Right ventricle myocardium superior (tissue), 1 donor: ENCODE measurements at places on chromosomes 4 and X. TPM values are rescaled to one million over a fixed set of nuclear protein-coding genes. Genes with fewer than 3 reads are reported as not detected.

The PAGE2B gene
- total RNA-seq: not detected

The UGT2B17 gene
- total RNA-seq: not detected

The TSPAN7 gene
- total RNA-seq: 26.6 TPM

The FHIP1A gene
- total RNA-seq: 16.8 TPM

The TCEAL6 gene
- not detected for total RNA-seq

The CLGN gene
- 77.8 TPM for total RNA-seq

The GAGE2A gene
- not detected for total RNA-seq

The SMPX gene
- total RNA-seq: 569 TPM

The TEC gene
- total RNA-seq: 1.7 TPM

The KLB gene
- total RNA-seq: 0.13 TPM

The EXOC1L gene
- total RNA-seq: not detected

The DMRTC1B gene
- total RNA-seq: not detected

The RAB39B gene
- total RNA-seq: not detected

The C4orf54 gene
- 0.73 TPM for total RNA-seq

The SPANXA1 gene
- not detected for total RNA-seq

GRCh38 chrX:17459661-17460060 lies 84.7 kb downstream of the NHS start:
- DNase-seq: no peak

GRCh38 chr4:78524009-78524408 lies 27.6 kb upstream of the ANXA3 start:
- no peak for DNase-seq

DNA sequence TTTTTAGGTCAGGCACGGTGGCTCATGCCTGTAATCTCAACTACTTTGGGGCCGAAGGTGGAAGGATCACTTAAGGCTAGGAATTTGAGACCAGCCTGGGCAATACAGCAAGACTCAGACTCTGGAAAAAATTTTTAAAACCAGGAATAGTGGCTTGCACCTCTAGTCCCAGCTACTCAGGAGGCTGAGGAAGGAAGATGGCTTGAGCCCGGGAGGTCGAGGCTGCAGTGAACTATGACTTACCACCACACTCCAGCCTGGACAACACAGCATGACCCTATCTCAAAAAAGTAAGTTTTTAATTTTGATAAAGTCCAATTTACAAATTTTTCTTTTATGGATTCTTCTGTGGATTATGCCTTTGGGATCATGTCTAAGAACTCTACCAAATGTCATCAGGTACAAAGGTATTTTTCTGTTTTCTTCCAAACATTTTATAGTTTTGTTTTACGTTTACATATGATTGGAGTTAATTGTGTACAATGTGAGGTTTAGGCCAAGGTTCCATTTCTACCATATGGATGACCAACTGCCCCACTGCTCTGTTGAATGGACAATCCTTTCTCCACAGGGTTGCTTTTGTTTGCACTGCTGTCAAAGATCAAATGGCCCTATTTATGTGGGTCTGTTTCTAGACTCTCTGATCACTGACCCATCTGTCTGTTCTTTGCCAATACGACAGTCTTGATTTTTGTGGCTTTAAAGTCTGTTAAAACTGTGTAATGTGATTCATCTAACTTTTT lies 48.2 kb downstream of the CPLX1 start:
- DNase-seq: no peak

DNA sequence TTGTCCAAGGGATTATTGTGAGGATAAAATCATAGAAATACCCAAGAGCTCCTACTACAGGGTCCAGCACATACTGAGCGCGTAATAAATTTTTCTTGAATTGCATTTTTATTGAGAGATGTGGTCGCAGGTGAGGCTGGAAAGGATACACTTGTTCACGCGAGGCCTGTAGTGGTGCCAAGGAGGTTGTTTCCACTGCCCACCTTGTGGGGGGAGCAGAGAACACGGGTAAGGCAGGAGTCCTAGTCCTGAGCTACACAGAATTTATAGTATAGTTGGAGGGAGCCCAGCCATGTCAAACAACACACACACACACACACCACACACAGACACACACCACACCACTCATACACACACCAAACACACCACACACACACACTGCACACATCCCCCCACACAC lies 31.8 kb upstream of the CYP4V2 start:
- no peak for DNase-seq

GRCh38 chr4:159158985-159159384 lies 56.1 kb downstream of the RAPGEF2 start:
- DNase-seq: no peak

GRCh38 chrX:6052111-6052745 lies 176.4 kb downstream of the NLGN4X start:
- no peak for DNase-seq

- no peak for DNase-seq
These were observed 10.1 kb upstream of the FGG start for GRCh38 chr4:154622598-154622997.

DNA sequence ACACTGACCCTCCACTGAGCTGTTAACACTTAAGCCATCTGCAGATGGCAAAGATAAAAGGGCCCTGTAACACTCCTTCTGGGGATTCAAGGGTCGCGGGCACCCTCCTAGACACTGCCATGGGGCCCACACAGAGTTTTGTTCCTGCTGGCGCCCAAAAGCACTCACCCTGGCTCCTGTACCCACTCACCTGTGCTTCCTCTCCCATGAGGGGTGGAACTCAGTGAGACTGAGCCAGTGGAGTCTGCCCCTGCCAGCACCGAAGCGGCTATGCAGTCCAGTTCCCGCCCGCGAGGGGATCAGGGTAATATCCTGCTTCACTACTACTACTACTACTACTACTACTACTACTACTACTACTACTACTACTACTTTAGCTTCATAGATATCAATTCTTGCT lies 312.1 kb upstream of the FTHL17 start:
- DNase-seq: no peak

DNA sequence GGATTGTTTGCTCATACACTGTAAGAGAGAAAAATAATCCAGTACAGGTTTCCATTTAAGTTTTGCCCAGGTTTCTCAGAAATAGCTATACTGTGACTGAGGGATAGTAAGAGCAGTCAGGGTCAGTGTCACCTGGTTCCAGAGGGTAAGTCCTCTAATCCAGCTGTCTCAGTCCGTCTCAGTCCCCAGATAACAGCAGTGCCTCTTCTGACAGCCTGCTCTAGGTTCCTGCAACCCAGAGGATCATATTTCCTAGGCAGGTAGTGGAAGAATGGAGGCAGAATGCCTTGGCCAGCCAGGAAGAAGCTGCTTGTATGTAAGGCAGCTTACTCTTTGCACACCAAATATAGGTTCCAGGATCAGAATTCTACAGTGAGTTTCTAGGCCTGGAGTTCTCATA lies 22.6 kb upstream of the GNRHR start:
- DNase-seq: no peak

DNA sequence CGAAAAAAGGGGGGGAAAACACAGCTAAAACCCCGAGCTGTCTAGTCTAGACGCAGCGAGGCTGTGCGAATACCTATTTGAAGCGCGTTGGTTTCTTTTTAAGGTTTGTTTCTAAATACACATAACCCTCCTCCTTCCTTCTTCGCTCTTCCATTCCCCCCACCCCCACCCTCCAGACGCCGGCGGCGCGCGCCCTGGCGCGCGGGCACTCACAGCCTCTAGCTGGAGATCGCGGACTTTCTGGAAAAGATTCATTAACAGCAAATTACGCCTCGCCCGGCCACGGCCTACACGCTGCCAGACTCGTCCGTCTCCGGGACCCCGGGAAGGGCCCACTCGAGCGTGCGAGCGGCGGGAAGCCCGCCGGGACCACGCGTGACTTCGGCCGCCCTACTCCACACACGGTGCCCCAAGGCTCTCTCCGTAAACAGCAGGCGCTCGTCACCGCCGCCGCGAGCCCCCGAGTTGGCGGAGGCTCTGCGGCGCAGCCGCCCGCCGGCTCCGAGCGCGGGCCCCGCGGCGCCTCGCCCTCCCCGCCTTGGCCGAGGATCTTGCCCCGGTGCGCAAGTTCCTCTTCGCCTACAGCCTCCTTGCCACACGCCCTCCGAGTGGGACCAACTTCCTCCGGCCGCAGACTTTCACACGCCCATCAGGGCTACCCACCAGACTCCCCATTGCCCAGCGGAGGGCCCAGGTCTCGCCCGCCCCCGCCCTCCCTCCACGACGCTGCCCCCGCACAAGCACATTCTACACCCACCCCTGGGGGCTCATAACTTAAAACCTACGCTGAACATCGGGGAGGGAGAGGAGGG lies 2.0 kb downstream of the BCOR start:
- DNase-seq: no peak

- no peak for DNase-seq
These were observed 13.1 kb upstream of the EOLA1 start for GRCh38 chrX:149527705-149528104.

- DNase-seq: no peak
These were observed 50.5 kb upstream of the RAB33B start for GRCh38 chr4:139403462-139403861.

DNA sequence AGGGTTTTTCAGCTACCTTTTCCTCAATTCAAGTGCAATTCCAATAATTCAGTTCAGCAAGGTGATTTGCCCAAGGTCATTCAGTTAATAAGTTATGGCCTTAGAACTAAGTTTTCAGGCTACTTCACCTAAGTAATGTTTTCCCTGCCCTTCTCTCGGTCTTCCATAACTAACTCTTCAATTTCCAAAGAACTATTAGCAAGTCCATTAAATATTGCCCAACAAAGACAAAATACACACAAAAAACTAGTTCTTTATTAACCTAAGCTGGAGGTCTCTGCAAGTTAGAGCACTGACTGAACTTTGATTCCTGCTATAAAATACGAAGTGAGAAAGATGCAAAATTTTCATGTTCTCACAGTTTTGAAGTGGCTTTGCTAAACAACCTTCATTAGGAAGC lies 26.8 kb upstream of the GK start:
- DNase-seq: no peak

GRCh38 chrX:24231131-24231540 lies 81.6 kb downstream of the ZFX start:
- no peak for DNase-seq

- no peak for DNase-seq
These were observed 265.4 kb upstream of the TET2 start for GRCh38 chr4:104881136-104881886.

DNA sequence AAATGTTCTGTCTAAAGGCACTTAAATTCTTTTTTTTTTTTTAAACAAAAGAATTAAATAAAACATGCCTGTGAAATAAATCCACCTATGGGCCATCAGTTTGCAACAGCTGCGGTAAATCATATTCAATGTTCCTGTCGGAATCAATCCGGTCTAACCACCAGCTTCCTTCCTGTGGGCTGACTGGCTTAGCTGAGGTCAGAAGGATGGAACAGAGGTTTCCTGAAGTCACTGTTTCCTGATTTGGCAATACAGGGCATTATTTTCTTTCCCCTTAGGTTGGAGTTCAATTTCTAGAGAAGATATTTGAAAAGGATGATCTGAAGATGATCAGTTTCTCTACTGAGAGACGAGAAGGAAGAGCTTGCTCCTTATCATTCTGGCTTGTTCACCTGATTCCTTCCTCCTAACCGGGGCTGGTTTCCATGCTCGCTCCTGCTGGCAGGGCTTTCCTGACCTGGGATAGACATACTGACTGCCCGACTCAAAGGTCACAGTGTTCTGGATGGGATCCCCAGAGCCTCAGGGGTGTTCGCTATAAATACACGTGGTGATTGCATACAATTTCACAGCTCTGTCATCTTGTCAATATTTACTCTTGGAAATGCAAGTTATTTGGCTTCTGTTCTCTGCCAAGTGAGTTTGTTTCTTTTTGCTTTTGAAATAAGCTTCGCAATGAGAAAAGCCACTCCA lies 21.7 kb downstream of the PDLIM3 start:
- peak; percentile 56 for DNase-seq

DNA sequence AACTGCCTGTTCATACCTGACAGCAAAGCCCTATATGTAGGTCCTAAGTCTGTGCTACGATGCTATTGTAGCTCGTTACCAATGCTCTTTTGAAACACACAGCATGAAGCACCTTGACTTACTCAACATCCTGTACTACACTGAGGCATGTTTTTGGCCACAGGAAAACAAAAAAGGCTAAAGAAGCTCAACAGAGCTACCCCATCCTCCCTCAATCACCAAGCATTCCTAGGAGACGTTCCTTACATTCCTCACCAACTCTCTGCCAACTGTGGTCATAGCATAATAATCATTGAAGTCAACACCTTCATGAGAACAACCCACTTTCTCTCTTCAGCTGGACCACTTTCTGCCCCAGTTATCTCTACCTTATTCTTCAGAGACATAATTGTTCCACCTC lies 73.7 kb upstream of the SLC25A43 start:
- no peak for DNase-seq

GRCh38 chr4:4267981-4268380 lies 20.0 kb upstream of the TMEM128 start:
- no peak for DNase-seq

GRCh38 chr4:23022032-23022431 lies 329.3 kb downstream of the GBA3 start:
- DNase-seq: no peak

- no peak for DNase-seq
These were observed 301.7 kb upstream of the MAGEB2 start for GRCh38 chrX:29913647-29914046.

- DNase-seq: no peak
These were observed 75.7 kb upstream of the GUCY1A1 start for GRCh38 chr4:155590796-155591585.

DNA sequence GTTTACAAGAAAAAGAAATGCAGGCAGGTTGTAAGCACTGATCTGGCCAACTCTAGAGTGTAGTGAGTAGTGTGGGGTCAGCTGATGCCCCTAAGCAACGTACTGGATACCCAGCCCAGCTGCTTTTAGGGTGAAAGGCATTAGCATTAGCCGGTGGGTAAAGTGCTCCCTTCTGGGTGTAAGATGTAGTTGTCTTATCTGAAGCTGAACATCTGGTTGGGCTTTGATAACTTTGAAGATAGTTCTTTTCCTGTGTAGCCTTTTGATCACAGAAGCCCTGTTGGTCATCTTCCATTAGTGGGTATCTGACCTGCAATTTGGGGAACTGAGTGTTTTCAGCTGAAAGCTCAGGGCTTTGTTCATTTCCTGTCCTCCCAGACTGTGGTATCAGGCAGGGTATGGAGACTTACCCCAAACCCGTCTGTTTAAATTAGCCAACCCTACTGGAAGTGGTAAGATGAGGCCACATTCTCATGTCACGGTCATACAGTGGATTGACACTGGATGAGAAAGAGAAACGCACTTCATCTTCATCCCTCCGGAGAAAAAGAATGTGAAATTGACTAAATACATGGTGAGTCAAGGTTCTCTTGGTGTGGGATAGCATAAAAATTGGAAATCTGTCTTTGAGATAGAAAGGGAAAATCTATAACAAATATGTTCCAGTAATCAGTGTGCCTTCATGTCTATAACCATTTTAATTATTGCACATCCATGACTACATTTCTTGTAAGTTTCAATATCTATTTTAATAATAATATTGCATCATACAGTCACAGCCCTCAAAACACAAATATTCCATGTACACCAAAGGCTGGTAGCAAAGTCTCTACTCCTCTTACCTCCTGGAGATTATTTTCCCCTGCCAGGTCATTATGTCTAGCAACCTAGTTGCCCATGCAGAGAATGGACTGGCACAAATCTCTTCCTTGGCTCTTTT lies 8.7 kb downstream of the RHOH start:
- no peak for DNase-seq

DNA sequence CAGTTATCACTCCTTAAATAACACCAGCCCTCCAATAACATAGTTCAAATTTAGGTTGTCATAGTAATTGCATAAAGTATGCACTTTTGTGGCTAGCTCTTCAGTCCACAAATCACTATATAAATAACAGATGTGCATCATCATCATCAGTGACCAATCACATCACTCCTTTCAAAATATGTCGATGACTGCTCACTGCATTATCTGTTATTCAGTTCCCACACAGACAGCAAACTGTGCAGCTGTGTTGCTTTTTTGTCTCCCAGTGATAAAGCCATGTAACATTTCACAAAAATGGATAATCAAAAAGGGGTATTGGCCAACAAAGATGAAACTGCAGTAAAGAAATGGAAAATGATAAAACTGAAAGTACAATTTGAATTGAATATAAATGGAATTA lies 205.4 kb downstream of the DCLK2 start:
- DNase-seq: no peak
